ENCODE measurements at places on chromosomes 16 and 17.

DNA sequence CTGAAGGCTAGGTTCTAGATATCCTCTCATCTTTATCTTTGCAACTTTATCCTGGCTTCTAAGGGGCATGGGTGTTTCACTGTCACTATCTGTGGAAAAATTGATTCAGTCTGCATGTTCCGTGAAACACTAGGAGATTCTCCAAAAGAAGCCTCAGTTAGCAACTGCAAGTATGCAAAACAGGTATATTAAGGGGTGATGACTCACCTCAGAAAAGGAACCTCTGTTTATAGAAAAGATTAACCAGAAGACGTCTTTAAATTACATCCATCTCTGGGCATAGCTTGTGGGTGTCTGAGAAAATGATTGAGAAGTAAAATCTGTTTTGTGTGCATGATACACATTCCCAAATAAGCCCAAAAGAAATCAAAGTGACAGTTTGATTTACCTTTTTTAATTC, 353.8 kb upstream of the HSBP1 start:
- H3K27ac ChIP-seq, result no peak overlapping the region
- no peak overlapping the region for H3K4me3 ChIP-seq
- no peak for DNase-seq
- no peaks in the 10 kb centered on the region for H3K4me1 ChIP-seq
- H3K36me3 ChIP-seq, result no peaks in the 10 kb centered on the region
- peaks cover 22% of the 10 kb centered on the region for H3K27me3 ChIP-seq

GRCh38 chr17:18218756-18219415, 6.5 kb upstream of the LLGL1 start:
- no peak for DNase-seq
- peaks cover 6% of the 10 kb centered on the region for H3K4me1 ChIP-seq
- no peak overlapping the region for H3K4me3 ChIP-seq
- H3K27me3 ChIP-seq, result no peaks in the 10 kb centered on the region
- H3K36me3 ChIP-seq, result no peaks in the 10 kb centered on the region

- H3K36me3 ChIP-seq, result no peaks in the 10 kb centered on the region
- H3K4me1 ChIP-seq, result no peaks in the 10 kb centered on the region
- DNase-seq, result no peak
- H3K27me3 ChIP-seq, result no peaks in the 10 kb centered on the region
- H3K27ac ChIP-seq, result no peak overlapping the region
- no peak overlapping the region for H3K4me3 ChIP-seq
These were observed 116.3 kb downstream of the SOX9 start for GRCh38 chr17:72236980-72237633.

DNA sequence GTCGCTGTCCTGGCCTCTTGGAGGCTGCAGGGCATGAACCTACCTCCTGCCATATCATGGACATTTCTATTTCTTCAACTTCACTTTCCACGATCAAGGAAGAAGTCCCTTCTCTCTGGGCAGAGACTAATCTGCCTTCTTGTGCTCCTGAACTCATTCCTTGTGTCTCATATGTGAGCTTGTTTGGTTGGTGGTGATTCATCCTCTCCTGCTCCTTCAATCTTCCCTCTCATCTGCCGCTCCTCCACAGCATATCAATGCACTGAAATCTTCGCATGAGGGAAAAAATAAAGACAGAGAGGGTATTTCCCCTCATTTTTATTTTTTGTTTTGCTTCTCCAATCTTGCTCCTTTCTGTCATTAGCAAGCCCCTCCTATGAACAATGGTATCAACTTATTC, 571.7 kb upstream of the GOT2 start:
- no peaks in the 10 kb centered on the region for H3K4me1 ChIP-seq
- no peaks in the 10 kb centered on the region for H3K36me3 ChIP-seq
- no peak overlapping the region for H3K27ac ChIP-seq
- no peaks in the 10 kb centered on the region for H3K27me3 ChIP-seq
- no peak for DNase-seq

DNA sequence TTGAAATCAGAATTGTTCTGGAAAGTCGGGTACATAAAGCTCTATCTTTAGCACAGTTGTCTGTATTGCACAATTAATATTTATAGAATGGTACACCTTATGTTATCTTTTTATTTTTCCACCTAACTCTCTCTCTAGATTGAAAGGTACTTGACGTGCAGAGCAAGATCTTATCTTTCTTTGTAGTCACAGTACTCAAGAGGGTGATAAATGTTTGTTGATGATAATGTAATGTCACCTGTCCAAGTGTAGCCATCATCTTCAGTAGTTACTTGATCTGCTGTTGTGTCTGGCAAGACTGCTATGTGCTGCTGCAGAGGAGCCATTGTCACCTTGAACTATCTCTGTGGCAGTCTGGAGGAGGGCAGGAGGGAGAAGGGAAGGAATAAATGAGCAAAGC, 5.3 kb downstream of the HMOX2 start:
- no peaks in the 10 kb centered on the region for H3K27me3 ChIP-seq
- peaks cover 21% of the 10 kb centered on the region for H3K4me1 ChIP-seq
- no peak for DNase-seq
- peak overlapping the region; percentile 46 for H3K27ac ChIP-seq

DNA sequence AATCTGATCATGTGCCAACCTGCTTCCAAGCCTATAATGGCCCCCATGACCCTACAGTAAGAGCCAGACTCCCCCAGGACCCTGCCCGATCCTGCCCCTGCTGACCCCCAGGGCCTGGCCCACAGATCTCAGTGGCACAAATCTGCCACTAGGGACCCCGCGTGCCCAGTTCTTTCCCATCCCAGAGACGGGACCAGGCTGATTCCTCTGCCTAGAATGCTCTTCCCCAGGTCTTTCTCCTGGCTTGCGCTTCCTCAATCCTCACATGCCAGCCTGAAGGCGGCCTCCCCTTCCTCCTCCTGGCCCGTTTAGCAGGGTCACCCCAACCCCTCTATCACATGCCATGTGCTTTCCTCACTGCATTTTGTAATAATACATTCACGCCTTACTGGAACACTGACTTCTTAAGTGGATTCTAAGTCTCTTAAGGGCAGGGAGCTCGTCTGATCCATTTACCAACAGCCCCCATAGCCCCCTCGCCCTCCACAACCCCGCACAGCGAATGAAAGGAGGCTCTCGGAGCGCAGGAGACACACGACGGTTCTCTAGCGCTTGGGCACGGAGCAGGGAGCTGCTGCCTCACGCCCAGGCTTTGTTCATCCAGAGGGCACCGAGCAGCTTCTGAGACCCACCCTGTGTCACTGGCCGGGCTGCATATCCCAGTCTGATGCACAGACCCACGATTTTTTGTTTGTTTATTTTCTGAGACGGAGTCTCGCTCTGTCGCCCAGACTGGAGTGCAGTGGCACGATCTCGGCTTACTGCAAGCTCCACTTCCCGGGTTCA, 1.2 kb downstream of the TRIM65 start:
- peak overlapping the region; percentile 19 for H3K27ac ChIP-seq
- no peaks in the 10 kb centered on the region for H3K27me3 ChIP-seq
- peak overlapping the region; percentile 60 for H3K4me3 ChIP-seq
- no peaks in the 10 kb centered on the region for H3K36me3 ChIP-seq

- H3K4me3 ChIP-seq, result no peak overlapping the region
- DNase-seq, result no peak
- peaks cover 81% of the 10 kb centered on the region for H3K27me3 ChIP-seq
- peaks cover 3% of the 10 kb centered on the region for H3K4me1 ChIP-seq
These were observed 10.7 kb upstream of the C1QL1 start for GRCh38 chr17:44978807-44979206.

DNA sequence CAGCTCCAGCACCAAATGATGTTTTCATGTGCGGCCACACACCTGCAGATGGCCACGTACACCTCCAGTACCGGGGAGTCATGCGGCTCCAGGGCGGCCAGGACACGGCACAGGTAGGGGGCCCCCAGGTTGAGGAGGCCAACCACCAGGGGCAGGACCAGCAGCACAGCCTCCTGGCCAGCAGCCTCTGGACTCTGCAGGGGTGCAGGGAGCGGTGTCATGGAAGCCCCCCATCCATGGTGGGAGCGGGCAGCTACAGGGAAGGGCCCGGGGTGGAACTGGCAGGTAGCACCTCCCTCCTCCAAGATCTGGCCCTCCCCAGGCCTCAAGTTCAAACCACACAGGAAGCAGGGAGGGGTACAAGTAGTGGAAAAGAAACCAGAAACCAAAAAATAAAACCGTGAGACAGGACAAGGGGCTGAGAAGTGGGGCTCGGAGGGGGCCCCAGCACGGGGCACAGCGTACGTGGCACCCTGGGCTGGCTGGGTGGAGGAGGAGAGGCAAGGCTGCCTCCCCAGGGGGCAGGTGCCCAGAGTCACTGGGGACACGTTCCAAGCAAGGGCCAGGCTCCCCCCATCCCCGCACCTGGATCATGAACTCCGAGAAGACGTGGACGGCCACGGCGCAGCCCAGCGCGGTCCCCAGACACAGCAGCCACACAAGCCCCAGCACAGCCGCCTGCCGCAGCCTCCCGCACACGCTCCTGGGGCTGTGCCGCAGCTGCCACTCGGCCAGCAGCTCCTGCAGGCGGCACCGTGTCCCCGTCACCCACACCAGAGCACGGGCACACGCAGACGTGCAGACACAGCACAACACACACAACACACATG, 7.4 kb downstream of the TMC6 start:
- H3K36me3 ChIP-seq, result peaks cover 15% of the 10 kb centered on the region
- H3K27me3 ChIP-seq, result no peaks in the 10 kb centered on the region
- H3K4me3 ChIP-seq, result peak overlapping the region; percentile 90
- peaks cover 37% of the 10 kb centered on the region for H3K4me1 ChIP-seq
- no peak for DNase-seq
- peak overlapping the region; percentile 89 for H3K27ac ChIP-seq

- H3K36me3 ChIP-seq, result no peaks in the 10 kb centered on the region
- H3K27ac ChIP-seq, result no peak overlapping the region
- H3K4me3 ChIP-seq, result no peak overlapping the region
- no peaks in the 10 kb centered on the region for H3K4me1 ChIP-seq
These were observed 39.9 kb upstream of the BCO1 start for GRCh38 chr16:81198635-81199034.

DNA sequence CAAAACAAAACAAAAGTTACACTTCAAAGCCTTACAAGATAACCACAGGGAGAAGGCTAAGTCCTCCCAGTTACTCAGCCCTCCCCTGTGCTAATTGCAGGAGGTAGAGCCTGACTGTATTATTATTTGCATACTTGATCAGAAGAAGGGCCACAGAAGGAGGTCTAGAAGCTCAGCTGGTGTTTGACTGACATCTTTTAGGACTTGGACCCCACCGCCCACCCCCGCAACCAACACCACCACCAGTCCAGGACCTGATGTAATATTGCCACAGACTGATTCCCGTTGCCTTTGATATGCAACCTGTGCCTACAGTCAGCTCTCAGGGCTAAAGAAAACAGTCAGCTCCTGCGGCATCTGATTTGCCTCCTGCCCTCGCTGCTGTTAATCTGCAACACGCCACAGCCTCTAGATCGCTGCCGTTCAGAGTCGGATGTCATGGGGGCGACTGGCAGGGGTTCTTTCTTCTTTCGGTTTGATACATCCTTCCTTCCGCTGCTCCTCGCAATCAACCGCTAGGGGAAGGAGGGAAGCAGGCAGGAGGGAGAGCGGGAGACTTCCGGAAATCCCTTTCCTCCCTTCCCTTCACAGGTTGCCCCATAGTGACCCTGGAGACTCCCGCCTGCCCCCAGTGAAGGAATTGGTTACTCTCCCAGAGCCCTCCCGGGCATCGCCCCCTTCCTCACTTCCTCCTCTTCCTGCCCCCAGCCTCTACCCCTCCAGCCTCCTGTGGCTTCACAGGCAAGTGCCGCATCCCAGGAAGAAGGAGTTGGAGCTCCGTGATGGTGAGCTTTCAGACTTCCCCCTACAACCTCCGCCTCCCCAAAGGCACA, 90.5 kb upstream of the SOX9 start:
- no peak overlapping the region for H3K27ac ChIP-seq
- no peak for DNase-seq
- peak overlapping the region; percentile 64 for H3K4me3 ChIP-seq
- peaks cover 7% of the 10 kb centered on the region for H3K27me3 ChIP-seq
- H3K36me3 ChIP-seq, result no peaks in the 10 kb centered on the region

DNA sequence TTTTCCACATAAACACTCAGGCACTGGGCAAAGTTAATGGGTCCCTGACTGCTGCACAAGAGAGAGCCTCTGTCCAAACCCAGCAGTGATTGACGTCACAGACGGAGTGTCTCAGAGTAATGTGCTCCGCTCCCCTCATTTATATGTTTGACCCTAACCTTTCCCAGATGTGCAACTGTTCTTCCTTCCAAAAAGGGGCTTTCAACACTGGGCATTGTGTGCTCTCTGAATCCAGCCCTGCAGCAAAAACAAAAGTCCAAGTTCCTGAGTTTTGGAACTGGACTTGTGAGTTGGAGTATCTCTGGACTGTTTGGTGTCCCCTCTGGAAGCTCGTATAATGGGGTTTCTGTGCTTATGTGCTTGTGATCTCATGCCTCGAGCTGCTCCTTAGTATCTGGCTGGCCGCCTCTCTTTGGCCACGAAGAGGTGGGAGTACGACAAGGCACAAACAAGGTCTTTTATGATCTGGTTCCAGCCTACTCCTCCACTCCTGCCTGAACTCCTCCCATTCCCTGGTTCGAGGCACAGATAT, 76.4 kb upstream of the SMIM36 start:
- H3K27ac ChIP-seq, result no peak overlapping the region
- H3K4me3 ChIP-seq, result no peak overlapping the region
- no peaks in the 10 kb centered on the region for H3K36me3 ChIP-seq
- H3K27me3 ChIP-seq, result peaks cover 5% of the 10 kb centered on the region
- no peaks in the 10 kb centered on the region for H3K4me1 ChIP-seq

DNA sequence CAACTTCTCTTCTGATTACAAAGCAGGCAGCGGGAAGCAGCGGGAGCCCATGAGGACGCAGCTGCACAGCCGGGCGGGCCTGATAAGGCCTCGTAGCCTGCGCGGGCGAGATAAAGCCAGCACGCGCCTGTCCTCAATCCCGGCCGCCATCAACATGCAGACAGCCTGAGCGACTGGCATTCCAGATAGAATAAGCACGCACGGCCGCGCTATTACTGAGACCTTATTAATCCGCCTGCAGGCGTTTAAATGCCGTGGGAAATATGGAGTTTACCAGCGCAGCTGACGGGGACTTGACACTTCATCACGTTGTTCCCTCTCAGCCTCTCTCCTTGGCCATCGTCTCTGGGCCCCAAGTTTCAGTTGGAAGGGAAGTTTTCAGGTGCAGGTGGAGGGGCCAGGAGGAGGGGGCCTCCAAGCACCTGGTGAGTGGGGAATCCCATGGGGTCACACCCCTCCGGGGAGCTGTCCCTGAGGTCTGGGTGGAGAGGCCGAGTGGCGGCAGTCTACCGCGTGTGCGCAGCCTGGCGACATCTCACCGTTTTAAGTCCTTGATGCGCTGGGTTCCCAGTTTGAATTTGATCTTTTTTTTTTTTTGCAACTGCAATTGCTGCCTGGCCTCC, 27.3 kb upstream of the CBFA2T3 start:
- peak overlapping the region; percentile 58 for H3K4me3 ChIP-seq
- H3K27ac ChIP-seq, result no peak overlapping the region
- H3K36me3 ChIP-seq, result peaks cover 12% of the 10 kb centered on the region
- H3K27me3 ChIP-seq, result peaks cover 66% of the 10 kb centered on the region

GRCh38 chr17:55168958-55169687, 95.6 kb upstream of the HLF start:
- H3K27ac ChIP-seq, result no peak overlapping the region
- peaks cover 11% of the 10 kb centered on the region for H3K4me1 ChIP-seq
- DNase-seq, result peak; percentile 31
- H3K27me3 ChIP-seq, result no peaks in the 10 kb centered on the region

- H3K27ac ChIP-seq, result no peak overlapping the region
- no peaks in the 10 kb centered on the region for H3K36me3 ChIP-seq
- no peak overlapping the region for H3K4me3 ChIP-seq
- H3K27me3 ChIP-seq, result no peaks in the 10 kb centered on the region
- DNase-seq, result no peak
These were observed 28.4 kb downstream of the IRF8 start for GRCh38 chr16:85927371-85927770.

Data from naive B cell (primary cell).